ENCODE measurements at places on chromosomes 2 and 18. TPM values are rescaled to one million over a fixed set of nuclear protein-coding genes. Genes with fewer than 3 reads are reported as not detected.

The CROCC2 gene
- 0.14 TPM for total RNA-seq

The CWC22 gene
- total RNA-seq = 15.8 TPM

The PPP1R1C gene
- total RNA-seq = 1.00 TPM

The AOX1 gene
- total RNA-seq = 23.2 TPM

The CRACDL gene
- not detected for total RNA-seq

The SERPINB7 gene
- total RNA-seq = 1.4 TPM

The ALLC gene
- total RNA-seq = not detected

The CNGA3 gene
- total RNA-seq = not detected

The TOGARAM2 gene
- 0.14 TPM for total RNA-seq

The PIEZO2 gene
- 97.7 TPM for total RNA-seq

The LIPG gene
- total RNA-seq = 12.4 TPM

The CFAP65 gene
- not detected for total RNA-seq

The TGFA gene
- 0.28 TPM for total RNA-seq

The DSG1 gene
- total RNA-seq = not detected

The FSHR gene
- total RNA-seq = not detected

Measured in smooth muscle cell of bladder (primary cell).